ENCODE measurements at places on chromosomes 5 and 9.

DNA sequence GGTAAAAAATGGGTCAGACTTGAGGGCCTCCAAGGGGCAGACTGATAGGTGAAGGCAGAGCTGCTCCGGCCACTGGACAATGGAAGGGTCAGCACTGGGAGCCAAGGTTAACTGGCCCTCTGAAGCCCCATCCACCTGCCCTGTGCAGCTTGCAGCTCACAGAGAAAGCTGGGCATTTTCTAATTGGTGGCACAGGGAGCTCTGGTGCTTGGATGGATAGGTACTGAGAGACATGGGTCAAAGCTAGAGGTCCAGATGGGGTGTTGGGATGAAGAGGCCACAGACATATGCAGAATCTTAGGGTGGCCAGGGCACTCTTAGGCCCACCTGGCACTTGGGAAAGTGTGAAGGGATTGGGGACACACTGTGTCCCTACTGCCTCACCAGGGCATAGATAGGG lies 29.5 kb upstream of the SARDH start:
- no peak for DNase-seq

GRCh38 chr5:38622723-38623129 lies 66.3 kb upstream of the LIFR start:
- no peak for DNase-seq

GRCh38 chr5:108950276-108950675 lies 202.6 kb downstream of the FER start:
- no peak for DNase-seq

DNA sequence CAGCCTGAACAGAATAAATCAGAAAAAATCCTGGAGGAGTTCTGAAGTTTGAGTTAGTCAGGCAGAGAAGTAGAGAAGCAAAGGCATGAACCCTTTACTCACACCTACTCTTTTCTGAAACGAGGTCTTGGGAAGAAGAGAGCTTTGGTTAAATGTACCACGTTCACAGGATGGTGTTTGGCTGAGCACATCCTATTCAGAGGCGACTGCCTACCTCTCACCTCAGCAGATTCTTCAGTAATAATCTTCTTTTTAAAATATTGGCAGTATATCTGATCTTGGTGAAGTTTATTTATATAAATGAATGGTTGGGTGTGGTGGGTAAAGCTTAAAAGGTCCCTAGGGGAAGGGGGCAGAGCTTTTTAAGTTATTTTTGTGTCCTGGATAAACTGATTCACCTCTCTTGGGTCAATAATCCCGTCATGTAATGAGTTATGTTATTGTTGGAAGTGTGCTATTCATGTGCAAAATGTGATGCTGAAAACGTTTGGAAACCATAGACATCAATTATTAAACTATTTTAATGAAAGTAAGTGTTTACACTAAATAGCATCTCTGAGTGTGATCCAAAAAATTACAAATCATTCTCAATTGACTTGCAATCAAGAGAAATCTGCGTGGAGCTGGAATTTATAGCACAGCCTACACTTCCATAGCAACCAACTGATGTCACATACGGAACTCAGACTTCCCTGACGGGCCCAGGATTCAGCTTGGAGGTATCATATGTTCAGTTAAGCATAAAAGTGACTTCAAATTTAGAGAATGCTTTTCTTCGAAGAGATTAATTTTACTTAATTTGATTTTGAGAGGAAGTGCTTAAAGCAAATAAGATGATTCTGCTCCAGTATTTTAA lies 94.3 kb upstream of the EQTN start:
- no peak for DNase-seq

- DNase-seq = no peak
Measured at GRCh38 chr5:28862860-28863196, 1824.4 kb upstream of the CDH9 start.

GRCh38 chr9:12640016-12640587 lies 53.1 kb upstream of the TYRP1 start:
- DNase-seq = peak; percentile 73

- no peak for DNase-seq
Measured at GRCh38 chr9:86098824-86099700, at the start of gene GOLM1. GOLM1 (minus strand) TSS chr9:86099558; CDS start chr9:86079320, 20,238 bp downstream.

- no peak for DNase-seq
Measured at GRCh38 chr5:168106008-168106761, 185.3 kb upstream of the WWC1 start.

- no peak for DNase-seq
Measured at GRCh38 chr9:114271556-114272510, 51.1 kb upstream of the ORM1 start.

DNA sequence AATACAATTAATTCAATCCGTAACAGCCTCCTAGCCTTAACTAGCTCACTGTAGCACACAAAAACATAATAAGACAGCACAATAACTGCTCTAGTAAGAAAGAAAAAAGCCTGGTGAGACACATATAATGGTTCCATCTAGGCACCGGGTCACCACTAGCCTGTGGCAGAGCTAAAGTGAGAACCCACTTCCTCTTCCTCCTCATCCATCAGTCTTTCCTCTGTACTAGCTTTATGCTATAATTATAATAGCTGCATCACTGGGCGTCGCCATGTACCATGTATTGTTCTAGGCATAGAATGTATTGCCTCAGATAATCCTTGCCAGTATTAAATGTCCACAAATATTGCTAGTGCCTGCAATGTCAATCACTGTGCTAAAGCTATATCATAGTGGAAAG lies 23.1 kb downstream of the ADRB2 start:
- no peak for DNase-seq

DNA sequence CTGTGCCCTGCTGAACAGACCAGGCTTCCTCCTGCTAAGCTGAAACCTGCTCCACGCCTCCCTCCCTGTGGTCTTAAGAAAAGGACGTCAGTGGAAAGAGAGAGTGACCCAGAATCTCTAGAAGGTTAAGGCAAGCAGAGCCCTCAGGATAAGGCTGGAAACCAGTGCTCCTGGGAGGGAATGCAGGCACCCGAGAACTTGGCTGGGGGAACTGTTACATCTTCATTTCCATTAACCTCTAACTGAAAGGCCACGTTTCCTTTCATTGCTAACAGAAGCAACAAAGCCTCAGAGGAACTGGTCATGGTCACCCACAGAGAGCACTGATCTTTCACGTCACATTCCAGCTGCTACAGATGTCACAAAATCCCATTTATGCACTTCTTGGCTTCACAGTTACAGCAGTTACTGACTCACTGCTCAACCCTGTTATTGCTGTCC lies 26.1 kb upstream of the AKNA start:
- no peak for DNase-seq

GRCh38 chr5:13470975-13471374 lies 473.5 kb downstream of the DNAH5 start:
- no peak for DNase-seq

DNA sequence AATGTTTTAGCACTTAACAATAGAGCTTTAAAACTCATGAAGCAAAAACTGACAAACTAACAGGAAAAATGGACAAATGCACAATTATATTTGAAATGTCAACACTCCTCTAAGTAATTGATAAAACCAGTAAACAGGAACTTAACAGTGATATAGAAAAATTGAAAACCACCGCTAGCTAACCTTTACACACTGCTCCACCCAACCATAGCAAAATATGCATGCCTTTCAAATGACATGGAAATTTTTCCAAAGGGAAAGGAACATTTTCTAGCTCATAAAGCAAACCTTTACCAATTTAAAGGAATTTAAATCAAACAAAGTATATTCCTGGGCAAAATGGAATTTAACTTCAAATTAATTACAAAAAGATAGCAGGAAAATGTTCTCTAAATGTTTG lies 109.2 kb downstream of the ADAMTS19 start:
- no peak for DNase-seq

DNA sequence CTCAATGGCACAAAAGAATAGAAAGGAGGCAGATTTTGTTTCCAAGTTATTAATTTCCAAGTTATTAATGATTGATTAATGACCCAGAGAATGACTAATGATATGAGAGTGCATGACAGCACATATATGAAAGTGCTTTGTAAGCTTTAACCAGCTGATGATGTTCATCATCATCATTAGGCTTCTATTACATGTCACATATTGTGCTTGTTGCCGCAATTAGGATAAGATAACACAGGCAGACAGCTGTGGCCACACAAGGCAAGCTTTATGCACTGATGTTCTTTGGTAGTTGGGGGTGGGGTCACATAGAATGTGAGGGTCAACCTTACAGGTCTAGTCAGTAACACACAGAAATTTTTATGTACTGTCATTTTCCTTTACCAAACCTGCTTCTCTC lies 219.7 kb downstream of the TRPM3 start:
- no peak for DNase-seq

DNA sequence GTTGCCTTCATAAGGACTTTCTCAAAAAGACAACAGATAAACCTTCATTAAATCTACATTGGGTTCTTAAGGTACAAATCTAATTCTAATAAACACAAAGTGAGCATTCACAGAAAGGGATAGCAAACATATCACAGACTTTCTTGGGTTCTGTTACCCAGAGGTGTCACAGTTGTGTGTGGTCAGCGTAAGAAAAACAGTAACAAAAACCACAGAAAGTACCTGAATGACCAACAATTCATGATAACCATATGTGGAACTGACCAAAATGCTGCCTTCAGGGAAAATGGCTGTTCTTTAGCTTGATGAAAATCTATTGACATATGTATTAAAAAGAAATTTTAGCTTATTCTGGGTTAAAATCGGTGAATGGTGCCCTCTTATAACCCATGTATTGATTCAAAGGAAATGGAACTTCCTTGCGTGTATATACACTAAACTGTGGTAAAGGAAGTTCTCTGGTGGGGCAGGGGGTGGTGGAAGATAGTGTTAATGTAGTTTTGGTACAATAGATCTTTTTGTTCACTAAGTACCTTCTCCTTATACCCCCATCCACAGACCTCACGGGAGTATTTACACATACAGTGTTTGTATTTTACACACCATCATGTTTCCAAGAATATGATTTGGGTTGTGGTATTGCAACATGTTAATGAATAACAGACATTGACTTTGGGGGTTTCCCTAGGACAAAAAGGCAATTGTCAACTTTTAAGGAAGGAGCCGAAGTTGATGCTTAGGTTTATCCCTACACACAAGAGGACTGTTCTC lies 152.5 kb downstream of the APBA1 start:
- no peak for DNase-seq

DNA sequence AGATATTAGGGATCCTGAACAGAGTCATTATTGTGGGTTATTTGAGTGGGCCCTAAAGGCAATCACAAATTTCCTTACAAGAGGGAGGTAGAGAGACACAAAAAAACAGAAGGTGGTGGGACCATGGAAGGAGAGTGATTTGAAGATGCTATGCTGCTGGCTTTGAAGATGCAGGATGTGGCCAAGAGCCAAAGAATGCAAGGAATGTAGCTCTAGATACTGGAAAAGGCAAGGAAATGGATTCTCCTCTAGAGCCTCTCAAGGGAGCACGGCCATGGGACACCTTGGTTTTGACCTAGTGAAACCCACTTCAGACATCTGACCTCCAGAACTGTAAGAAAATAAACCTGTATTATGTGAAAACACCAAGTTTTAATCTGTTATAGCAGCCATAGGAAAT lies 53.8 kb downstream of the TTC39B start:
- DNase-seq = no peak

DNA sequence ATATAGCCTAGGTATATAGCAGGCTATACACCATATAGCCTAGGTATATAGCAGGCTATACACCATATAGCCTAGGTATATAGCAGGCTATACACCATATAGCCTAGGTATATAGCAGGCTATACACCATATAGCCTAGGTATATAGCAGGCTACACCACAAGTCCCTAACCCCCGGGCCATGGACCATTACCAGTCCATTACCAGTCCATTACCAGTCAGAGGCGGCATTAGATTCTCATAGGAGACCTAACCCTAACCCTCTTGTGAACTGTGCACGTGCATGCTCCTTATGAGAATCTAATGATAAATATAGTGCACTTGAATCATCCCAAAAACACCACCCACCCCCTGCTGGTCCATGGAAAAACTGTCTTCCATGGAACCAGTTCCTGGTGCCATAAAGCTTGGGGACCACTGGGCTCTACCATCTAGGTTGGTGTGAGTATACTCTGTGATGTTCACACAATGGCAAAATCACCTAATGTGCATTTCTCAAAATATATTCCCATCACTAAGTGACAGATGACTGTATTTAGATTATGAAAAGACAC lies 4.7 kb downstream of the PLIN2 start:
- no peak for DNase-seq

DNA sequence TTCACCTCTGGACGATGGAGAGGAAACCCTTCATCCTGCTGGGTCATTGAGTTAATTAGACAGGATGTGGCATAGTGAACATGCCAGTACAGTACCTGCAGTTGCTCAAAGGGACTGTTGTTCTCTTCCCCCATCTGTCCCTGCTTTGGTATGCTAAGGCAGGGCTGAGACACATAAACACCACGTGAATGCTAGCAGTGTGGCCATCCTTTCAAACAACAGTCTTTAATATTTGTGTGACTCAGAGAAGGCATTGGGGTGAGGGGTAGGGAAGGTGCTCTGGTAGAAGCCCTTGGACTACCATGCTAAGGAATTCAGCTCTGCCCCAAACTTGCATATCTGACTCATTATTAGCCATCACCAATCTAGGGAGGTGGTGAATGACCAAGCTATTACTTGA lies 180.2 kb upstream of the ZNF618 start:
- no peak for DNase-seq

GRCh38 chr9:76607730-76608436 lies 148.9 kb downstream of the GCNT1 start:
- DNase-seq = no peak

GRCh38 chr5:96741891-96742309 lies 65.8 kb downstream of the ERAP1 start:
- no peak for DNase-seq

GRCh38 chr5:106408570-106408969 lies 1262.2 kb downstream of the EFNA5 start:
- DNase-seq = no peak

GRCh38 chr9:101299901-101300300 lies 84.9 kb downstream of the BAAT start:
- no peak for DNase-seq

- no peak for DNase-seq
Measured at GRCh38 chr9:93321220-93321610, 130.3 kb upstream of the FAM120A start.

GRCh38 chr9:133119103-133119845 lies 1.8 kb downstream of the RALGDS start:
- no peak for DNase-seq

- no peak for DNase-seq
Measured at GRCh38 chr9:117720555-117720954, 16.4 kb downstream of the TLR4 start.

DNA sequence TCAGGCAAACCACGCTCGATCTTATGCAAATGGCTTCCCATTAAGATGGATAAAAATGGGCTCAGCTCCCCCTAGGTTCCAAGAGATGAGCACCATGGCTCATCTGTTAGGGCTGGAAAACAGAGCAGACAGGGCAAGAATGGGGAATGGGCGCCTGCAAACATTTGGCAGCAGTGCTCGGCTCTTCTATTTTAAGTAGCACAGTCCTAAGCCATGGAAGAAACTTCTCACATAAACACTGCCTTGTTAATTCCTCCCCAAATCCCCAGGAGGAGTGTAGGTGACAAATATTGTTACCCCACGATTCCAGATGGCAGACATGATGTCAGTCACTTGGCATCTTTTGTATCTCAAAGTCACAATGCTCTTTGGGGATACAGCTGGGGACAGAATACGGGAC lies 221.8 kb downstream of the ICE1 start:
- DNase-seq = no peak

GRCh38 chr5:5270958-5271785 lies 131.0 kb downstream of the ADAMTS16 start:
- no peak for DNase-seq

GRCh38 chr5:116466727-116467464 lies 107.7 kb downstream of the SEMA6A start:
- no peak for DNase-seq

GRCh38 chr9:99253772-99254431 lies 31.8 kb downstream of the SEC61B start:
- DNase-seq = no peak

- DNase-seq = no peak
Measured at GRCh38 chr5:151811593-151812321, 40.0 kb downstream of the G3BP1 start.

Measured in SK-N-MC (cell line).